ENCODE measurements at places on chromosomes 5 and 9.

DNA sequence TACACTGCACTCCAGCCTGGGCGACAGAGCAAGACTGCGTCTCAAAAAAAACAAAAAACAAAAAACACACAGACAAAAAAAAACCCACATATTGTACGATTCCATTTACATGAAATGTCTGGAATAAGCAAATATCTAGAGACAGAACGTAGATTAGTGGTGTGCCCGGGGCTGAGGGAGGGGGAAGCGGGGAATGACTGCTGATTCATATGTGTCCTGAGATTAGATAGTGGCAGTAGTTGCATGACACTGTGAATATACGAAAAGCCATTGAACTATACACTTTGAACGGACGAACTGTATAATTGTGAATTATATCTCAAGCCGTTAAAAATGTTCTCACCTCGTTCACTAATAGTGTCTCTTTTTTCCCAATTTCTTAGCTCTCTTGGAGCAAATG, 23.9 kb downstream of the FGF1 start:
- DNase-seq = no peak

DNA sequence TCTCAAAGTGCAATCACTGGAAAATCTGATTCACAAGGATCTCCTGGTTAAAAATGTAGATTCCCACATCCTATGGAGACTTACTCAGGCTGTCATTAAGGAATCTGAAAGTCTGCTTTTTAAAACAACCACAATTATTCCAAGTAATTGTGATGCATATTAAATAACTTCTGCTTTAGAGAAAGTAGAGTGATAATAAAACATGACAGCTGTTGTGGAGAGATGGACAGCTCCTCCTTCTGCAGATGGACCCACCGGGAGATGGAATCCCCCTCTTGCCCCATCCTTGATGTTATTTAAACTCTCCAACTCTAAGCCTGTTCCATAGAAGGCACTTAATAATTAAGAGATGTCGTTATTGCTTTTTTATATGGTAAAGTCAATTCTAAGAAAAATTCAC, 802.2 kb downstream of the CDH12 start:
- DNase-seq = no peak

GRCh38 chr9:96348261-96348660, 35.2 kb downstream of the SLC35D2 start:
- DNase-seq = no peak

DNA sequence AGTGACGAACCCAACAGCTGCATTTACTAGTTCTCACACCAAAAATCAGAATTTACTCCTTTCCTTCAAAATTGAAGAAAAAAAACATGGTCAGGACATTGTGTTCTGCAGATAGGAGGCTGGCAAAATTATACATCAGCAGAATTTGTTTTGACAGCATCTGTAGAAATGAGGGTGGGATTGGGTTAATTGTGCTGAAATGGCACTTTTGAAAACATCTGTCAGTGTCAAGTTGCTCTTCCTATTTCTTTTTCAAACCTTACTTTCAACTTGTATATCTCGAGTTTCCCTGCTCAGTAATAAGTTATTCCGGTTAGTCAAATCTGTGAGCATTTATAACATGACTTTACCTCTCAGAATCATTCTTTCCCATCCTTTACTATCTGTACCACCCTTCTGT, 19.8 kb downstream of the WDR36 start:
- no peak for DNase-seq

GRCh38 chr9:129305246-129305645, 127.2 kb upstream of the IER5L start:
- DNase-seq = no peak

GRCh38 chr9:125430161-125431011, 168.8 kb downstream of the GAPVD1 start:
- no peak for DNase-seq

DNA sequence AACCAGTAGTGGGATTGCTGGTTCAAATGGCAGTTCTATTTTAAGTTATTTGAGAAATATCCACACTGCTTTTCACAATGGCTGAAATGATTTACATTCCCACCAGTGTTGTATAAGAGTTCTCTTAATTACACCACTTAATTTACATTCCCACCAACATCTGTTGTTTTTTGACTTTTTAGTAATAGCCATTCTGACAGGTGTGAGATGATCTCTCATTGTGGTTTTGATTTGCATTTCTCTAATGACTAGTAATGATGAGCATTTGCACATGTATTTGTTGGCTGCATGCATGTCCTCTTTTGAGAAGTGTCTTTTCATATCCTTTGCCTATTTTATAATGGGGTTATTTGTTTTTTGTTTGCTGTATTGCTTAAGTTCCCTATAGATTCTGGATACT, 688.3 kb downstream of the PRR16 start:
- no peak for DNase-seq

- DNase-seq = no peak
These were observed 170.6 kb upstream of the MVB12B start for GRCh38 chr9:126155756-126156664.

DNA sequence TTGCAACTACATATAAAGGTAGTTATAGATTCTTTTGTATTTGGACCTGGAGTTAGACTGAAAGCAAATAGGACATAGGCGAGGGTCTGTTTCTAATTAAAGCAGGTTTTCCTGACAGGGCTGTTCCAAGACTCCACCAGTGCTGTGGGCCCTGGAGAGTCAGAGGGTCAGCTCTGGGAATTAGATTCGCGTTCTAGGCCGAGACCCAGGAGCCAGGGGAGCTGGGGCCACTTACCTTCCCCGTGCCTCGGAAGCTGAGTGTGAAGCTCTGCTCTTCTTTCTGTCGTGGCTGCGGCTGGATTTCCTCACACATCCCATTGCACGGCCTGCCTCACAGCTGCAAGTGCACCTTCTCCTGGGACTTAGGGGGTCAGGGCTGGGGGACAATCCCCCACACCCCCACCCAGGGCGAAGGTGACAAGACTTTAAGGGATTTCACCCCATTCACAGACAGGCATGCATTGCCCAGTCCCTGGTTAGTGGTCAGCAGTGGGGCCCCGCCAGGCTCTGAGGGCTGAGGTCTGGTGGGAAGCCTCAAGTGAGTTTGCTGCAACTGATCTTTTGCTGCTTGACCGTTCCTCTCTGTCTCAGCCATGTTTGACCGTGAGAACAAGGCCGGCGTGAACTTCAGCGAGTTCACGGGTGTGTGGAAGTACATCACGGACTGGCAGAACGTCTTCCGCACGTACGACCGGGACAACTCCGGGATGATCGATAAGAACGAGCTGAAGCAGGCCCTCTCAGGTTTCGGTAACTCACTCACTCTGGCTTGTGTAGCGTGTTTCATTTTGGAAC, 15.3 kb upstream of the AHRR start:
- DNase-seq = no peak

- DNase-seq = no peak
These were observed 67.6 kb downstream of the ARHGEF28 start for GRCh38 chr5:73693573-73694061.

GRCh38 chr9:38298503-38298902, 94.0 kb upstream of the ALDH1B1 start:
- no peak for DNase-seq

DNA sequence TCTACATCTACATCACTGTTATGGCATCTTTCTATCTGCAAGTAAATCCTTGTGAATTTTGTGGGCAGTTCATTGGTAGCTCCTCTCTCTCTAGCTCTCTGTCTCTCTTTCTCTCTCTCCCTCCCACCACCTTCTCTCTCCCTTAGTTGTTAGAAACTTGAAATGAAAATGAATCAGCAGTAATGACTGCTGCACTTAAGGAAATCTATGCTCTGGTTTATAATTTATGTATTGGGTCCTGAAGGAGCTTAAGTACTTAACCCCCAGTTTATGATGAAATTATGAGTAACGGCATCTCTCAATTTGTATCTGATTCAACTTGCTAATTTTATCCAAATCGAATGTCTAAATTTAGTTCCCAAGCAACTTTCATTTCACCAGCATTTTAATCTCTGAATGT, 52.0 kb upstream of the PTGER4 start:
- DNase-seq = no peak

GRCh38 chr9:134323741-134324358, 2.4 kb upstream of the RXRA start:
- DNase-seq = no peak

DNA sequence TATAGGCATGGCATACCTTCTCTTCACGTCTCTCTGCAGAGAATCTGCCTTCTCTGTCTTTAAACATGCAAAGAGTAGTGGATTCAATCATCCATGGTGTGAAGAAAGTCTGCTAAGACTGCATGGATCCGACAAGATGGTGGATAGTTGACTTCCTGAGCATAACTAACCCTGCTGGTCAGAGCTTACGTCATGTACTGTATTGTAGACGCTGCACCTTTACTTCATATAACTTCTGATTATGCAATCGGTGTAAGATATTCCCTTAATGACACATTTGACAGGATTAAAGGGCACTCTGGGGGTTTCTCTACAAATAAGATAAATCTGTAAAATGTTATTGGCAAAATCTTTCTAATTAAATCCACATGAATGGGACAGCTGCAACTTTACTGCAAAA, 240.3 kb upstream of the NREP start:
- no peak for DNase-seq

GRCh38 chr5:132063090-132063911, 2.8 kb downstream of the IL3 start:
- DNase-seq = peak; percentile 70

- no peak for DNase-seq
These were observed 4.9 kb upstream of the LHX2 start for GRCh38 chr9:124006448-124007361.

- no peak for DNase-seq
These were observed 143.9 kb downstream of the SLIT3 start for GRCh38 chr5:169157064-169157463.

DNA sequence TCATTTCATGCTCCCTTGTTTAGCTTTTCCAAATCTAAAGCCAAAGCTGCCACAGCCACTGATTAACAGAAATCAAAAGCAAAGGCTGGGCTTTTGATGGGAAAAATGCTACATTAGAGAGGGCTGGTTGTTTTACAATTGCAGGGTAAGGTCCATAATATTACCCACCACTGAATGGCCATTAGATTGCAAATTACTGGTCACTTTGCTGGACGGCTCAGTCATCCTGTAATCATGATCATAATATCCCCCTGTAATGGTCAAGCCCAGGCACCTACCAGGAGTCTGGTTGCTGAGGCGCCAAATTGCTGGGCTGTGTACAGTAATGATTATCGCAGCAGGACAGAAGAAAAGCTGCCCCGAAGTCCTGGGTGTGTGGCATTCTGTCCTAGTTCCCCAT, 286.5 kb downstream of the ZSWIM6 start:
- no peak for DNase-seq

DNA sequence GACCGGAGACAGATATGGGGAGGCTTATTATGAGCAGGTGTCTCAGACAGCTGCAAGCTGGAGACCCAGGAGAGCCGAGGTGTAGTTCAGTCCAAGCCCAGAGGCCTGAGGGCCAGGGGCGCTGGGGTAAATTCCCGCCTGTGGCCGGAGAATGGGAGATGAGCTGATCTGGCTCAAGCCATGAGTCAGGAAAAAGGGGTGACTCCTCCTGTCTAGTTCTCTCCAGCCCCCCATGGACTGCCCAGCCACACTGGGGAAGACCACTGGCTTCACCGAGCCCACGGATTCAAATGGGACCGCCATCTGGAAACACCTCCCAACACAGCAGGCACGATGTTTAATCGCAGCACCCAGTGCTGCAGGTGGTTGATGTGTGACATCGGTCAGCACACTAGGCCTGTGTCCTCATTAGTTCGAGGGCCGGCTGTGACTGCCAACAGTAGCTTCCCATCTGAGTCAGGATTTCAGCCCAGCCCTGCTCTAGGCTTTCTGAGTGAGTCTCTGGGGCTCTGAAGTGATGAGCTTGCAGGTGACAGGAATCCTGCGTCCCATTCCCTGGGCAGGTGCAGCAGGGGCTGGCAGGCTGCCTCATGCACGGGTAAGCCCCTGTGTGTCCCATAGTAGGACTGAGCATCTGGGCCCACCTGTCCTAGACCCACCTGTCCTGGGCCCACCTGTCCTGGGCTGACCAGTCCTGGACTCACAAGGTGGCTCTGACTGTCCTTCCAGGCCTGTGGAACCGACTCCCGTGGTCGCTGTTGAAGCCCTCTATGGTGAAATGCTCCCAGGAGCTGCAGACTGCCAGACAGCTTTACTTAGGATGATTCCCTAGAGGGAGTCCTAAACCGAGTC, 49.7 kb downstream of the AHRR start:
- DNase-seq = no peak

- DNase-seq = no peak
These were observed 196.9 kb downstream of the MAST4 start for GRCh38 chr5:66793049-66793448.

- DNase-seq = no peak
These were observed 40.4 kb downstream of the ELOVL7 start for GRCh38 chr5:60803712-60804111.

DNA sequence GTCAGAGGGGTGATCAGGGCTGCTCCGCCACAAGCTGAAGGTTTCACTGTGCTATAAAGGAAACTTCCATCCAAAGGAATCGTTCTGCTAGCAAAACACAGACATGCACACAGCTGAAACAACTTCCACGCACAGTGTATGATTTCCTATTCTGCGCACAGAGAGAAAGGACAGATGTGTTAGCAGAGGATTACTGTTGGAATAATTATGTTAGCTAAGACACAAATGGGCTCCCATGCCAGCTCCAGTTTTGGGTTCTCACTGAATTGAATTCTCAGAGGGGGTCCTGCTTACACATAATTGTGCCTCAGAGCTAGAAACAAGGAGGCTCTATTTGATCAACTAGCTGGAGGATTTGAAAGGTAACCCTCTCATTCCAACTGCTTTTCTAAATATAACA, 352.4 kb downstream of the IRX2 start:
- DNase-seq = no peak

DNA sequence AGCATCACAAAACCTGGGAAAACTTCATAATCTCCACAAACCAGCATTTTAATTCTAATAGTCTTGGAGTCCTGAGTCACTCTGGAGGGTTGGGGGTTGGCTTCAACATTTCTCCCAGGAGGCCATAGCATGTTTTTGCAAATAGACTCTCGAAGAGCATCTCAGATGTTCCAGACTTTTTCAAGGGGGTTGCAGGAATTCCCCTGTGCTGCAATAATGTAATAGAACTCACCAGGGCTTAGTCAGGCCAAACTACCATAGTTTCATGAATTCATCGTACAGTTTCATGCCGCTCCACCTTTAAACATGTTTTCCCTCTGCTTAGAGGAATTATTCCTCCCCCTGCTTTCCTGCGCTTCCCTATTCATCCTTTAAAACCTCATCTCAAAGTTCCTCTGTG, 499.5 kb upstream of the KLF4 start:
- DNase-seq = no peak

- DNase-seq = no peak
These were observed 84.3 kb downstream of the CAMSAP1 start for GRCh38 chr9:135823036-135823435.

GRCh38 chr5:14574096-14574495, 7.5 kb upstream of the OTULINL start:
- DNase-seq = no peak

DNA sequence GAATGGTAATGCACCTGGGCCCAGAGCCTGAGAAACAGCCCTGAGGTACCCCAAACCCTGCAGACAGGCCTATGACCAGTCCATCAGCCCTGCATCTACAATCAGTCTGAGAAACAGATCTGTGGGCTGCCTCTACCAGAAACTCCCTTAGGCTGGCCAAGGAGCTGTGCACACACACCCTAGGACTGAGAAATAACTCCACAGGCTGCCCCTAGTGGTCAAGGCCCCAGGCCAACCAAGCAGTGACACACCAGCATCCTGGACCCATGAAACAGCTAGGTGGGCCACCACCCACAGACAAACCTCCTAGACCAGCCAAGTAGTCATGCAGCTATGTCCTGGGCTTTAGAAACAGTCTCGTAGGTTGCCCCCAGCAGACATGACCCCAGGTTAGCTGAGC, 253.6 kb upstream of the VLDLR start:
- no peak for DNase-seq

- no peak for DNase-seq
These were observed 34.9 kb downstream of the APBA1 start for GRCh38 chr9:69637193-69637816.

- no peak for DNase-seq
These were observed 155.3 kb upstream of the ABCA1 start for GRCh38 chr9:105083256-105083655.
